ENCODE measurements at places on chromosomes 5 and 9.

DNA sequence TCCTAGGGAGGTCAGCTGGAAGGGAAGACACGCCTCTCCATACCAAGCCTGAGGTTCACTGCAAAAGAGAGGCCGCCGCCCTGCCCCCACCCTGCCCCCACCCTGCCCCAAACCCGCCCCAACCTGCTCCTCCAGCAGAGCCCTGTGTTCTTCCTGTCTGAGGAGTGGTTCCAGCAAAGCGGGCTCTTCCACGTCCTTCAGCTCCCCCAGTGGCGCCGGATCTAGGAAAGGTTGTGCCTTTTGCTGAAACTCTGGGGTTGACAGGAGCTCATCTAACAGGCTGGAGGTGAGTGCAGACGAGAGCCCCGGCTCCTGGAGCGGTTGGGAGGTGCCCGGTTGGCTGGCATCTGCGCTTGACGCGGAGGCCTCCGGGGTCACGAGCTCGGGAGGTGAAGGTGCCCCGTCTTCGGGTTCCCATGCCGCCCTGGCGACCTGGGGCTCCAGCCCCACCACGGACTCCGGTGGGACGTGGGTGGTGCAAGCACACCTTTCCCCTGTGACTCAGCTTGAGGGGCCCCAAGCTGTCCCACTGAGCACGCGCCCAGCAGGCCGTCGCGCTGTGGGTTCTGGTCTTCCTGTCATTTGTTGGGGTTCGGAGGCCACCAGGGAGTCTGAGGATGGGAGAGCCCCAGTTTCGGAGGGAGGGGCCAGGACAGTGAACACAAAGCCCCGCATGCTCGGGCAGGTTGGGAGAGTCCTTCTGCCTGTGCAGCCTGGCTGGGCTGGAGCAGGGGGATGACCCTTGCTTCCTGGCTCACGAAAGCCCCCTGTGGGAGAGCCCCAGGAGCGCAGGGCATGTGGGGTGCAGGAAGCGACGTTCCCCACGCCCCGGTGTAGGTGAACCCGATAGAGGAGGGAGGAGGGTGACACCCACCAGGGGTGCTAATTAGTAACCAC lies 1467.1 kb downstream of the FOXD4L5 start:
- no peak for DNase-seq

GRCh38 chr9:1768561-1768960 lies 246.6 kb upstream of the SMARCA2 start:
- no peak for DNase-seq

DNA sequence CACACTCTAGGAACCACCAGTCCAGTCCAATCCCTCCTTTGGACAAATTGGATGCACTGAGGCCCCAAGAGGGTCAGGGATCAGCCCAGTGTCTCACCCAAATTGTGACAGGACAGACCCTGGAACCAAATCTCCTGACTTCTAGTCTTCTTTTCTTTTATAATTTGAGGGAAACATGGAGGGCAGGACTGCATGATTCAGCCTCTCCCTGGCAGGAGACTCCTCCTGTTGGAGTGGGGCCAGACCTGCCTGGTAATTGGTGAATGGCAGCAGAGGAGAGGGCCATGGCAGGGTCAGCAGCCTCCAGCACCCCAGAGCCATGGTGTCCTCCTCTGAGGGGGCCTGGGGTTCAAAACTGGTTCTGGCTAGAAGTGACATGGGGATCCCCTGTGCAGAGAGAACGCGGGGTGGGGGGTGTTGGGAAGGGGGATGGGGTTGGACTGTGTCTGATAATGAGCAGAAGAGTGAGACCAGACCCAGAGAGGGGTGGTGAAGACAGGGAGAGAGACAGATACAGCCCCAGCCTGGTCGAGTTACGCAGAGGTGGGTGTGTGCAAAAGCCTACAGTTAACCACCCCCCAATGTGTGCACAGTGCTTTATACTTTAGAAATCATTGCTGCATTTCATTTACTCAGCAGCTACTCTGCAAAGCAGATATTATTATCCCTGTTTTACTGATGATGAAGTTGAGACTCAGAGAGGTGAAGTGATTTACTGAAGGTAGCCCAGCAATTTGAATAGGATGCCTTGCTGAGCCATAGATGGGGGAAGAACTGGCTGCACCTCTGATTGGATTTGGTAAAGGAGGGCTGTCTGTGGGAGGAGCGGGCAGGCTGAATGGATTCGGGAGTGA lies 3.8 kb upstream of the SYNPO start:
- no peak for DNase-seq

- DNase-seq = no peak
Measured at GRCh38 chr9:130267930-130268329, 2.4 kb downstream of the HMCN2 start.

- peak; percentile 14 for DNase-seq
Measured at GRCh38 chr5:135234666-135235401, 164.2 kb downstream of the MACROH2A1 start.

GRCh38 chr9:107669422-107669821 lies 179.9 kb upstream of the KLF4 start:
- no peak for DNase-seq

DNA sequence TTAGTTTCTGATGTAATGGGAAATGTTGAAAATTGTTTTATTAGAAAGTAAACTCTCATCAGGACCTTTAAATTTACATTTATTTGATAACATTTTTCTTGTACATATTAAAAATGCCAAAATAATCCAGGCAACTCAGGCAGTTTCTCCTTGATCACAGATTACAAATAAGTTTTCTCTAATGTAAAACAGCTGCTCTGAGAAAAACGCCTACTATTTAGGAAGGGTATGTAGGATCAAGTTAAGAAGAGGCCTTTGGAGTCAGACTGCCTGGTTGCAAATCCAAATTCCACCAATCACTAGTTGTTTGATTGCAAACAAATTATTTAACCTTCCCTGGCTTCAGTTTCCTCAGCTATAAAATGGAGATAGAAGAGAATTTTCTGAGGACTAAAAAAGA lies 610.8 kb downstream of the PDE4D start:
- DNase-seq = no peak

DNA sequence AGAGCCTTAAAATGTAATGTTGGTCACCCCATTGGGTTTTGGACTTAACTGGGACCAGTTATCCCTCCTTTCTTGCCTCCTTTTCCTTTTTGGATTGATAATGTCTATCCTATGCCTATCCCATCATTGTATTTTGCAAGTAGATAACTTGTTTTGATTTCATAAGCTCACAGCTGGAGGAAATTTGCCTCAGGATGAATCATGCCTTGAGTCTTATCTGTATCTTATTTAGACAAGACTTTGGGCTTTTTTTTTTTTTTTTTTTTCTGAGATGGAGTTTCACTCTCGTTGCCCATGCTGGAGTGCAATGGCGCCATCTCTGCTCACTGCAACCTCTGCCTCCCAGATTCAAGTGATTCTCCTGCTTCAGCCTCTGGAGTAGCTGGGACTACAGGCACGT lies 443.3 kb downstream of the DNAH5 start:
- DNase-seq = no peak

GRCh38 chr9:89808756-89809181 lies 204.0 kb downstream of the GADD45G start:
- DNase-seq = no peak

DNA sequence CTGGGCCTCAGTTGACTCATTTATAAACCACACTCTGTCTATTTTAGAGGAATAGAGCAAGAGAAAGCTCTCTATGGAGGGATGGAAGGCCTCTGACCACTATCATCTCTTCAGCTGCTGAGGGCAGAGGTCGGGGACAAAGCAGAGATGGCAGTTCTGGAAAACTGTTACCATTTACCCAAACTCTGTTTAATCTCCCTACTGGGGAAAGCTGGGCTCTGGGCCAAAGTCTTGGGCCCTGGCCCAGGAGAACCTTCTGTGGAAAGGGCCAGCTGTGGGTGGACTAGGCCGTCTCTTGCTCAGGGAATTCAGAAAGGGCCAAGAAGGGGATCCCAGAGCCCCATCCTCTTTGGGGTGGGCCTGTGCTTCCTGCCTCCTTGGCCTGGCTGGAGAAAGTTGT lies 100.0 kb downstream of the PSD2 start:
- DNase-seq = no peak

All from NCI-H82 (cell line).